ENCODE measurements at places on chromosomes 16 and 17.

DNA sequence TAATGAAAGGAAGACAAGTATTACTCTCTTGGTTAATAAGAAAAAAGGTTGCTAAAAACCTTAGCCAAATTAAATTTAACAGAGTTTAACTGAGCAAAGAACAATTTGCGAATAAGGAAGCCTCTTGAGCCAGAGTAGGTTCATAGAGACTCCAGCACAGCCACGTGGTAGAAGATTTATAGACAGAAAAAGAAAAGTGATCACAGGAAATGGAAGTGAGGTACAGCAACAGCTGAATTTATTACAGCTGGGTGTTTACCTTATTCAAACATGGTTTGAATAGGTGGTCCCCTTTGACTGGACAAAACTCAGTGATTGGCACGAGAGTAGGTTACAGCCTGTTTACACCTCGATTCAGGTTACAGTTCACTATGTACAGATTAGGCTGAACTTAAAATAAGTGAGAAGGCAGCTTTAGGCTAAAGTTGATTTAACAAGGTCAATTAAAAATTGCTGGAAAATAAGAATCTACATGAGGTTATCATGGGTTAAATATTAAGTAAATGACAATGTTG lies 3.3 kb upstream of the CCL15 start:
- DNase-seq = no peak

GRCh38 chr16:64983963-64984362 lies 137.9 kb downstream of the CDH11 start:
- no peak for DNase-seq

DNA sequence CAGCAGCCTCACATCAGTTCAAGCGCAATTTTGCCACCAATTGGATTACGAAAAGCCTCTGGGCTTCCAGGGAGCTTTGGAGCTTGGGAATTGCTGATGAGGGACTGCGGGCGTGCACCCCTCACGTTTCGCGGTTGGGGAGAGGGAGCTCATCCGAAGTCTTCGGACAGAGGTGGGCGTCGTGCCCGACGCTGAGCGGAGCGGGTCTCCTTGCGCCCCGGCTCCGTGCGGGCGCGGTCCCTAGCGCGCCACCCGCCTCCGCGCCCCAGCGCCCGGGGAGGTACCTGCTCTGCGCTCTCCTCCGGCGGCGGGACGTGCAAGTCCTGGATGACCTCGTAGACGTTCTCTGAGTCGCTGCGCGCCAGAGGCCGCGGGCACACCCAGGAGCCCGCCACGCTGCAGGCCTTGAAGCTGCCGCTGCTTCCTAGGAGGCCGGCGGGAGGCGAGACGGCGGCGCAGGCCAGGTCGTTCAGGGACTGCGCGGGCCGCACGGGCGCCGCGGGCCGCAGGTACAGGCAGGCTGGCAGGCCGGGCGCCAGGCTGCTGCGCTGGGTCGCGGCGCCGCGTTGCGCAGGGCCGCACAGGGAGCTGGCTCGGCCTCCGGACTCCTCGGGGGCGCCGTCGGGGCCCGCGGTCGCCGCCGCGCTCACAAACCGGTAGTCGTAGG lies 3.2 kb downstream of the ARHGAP27 start:
- DNase-seq = no peak

GRCh38 chr16:67243481-67243880 lies 3.8 kb downstream of the FHOD1 start:
- DNase-seq = no peak

DNA sequence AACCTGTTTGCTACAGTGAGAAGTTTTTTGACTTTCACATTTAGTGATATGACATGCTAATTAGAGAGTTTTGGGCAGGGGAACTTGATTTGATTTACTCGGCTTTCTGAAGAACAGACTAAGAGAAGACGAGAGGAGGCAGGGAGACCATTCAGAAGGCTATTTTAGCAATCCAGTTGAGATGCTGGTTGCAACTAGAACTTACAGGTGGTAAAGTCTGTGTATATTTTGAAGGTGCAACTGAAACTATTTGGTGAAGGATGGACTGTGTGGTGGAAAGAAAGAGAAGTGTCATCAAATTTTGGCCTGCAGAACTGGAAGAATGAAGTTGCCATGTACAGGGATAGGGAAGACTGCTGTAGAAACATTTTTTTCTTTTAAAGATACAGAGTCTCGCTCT lies 42.2 kb upstream of the KPNB1 start:
- no peak for DNase-seq

DNA sequence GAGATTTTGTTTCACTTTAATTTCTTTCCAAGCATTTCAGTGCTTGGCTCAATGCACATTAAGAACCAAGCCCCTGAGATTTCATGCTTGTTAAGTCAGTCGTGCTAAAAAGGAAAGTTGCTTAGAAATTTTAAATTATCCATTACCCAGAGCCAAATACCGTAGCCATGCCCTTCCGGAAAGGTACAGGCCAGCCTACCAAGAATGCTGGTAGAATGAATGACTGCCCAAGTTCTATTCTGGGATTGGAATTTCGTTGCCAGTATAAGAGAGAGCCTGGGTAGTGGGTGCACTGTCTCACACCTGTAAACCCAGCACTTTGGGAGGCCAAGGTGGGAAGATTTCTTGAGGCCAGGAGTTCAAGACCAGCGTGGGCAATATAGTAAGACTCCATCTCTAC lies 194.0 kb downstream of the KATNIP start:
- DNase-seq = no peak

GRCh38 chr17:30388321-30389179 lies 9.8 kb downstream of the CPD start:
- DNase-seq = no peak

GRCh38 chr16:27703545-27703944 lies 153.6 kb downstream of the KATNIP start:
- DNase-seq = no peak

GRCh38 chr16:67872631-67873434 lies at the start of gene EDC4:
Gene EDC4 (plus strand): TSS chr16:67873052. CDS start chr16:67873262, 210 bp downstream.
- DNase-seq = peak; percentile 88

DNA sequence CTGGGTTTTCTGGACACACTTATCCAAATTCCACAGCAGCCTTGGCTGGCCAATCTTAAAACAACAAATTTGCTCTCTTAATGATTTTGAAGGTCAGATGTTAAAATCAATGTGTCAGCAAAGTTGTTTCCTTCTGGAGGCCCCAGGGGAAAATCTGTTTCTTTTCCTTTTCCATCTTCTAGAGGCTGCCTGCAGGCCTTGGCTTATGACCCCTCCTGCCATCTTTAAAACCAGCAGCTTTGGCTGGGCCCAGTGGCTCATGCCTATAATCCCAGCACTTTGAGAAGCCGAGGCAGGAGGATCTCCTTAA lies 3.0 kb downstream of the LGALS9 start:
- DNase-seq = no peak
